CD8-positive, alpha-beta memory T cell (primary cell): ENCODE measurements at places on chromosomes 4 and X.

- DNase-seq: no peak
Observed at GRCh38 chr4:43066415-43066814, 173.9 kb downstream of the GRXCR1 start.

GRCh38 chr4:102959496-102959895, 60.0 kb downstream of the SLC9B1 start:
- DNase-seq: no peak

GRCh38 chr4:16206848-16207247, 19.4 kb downstream of the TAPT1 start:
- DNase-seq: no peak

- DNase-seq: no peak
Observed at GRCh38 chr4:3111461-3111860, 37.0 kb downstream of the HTT start.

GRCh38 chr4:176309046-176309445, 10.7 kb upstream of the SPCS3 start:
- DNase-seq: no peak

- DNase-seq: no peak
Observed at GRCh38 chr4:173879509-173879908, 349.5 kb upstream of the HAND2 start.

DNA sequence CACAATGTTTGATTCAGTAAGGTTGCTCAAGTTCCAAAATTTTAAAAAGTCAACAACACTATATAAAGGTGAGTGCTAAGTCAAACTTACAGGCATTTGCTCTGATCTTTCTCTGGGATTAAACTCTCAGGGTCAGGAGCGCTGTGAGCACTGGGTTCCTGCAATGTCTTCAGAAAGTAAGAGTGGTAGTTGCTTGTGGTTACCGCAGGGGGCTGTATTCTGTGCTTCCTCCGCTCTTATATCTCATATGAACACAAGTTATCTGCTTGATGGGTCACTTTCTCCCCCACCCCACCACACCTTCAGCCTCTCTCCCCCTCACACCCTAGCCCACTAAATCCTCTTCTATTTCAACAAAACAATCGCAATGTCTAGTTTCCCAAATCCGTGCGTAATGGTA, 116.4 kb upstream of the IGSF1 start:
- DNase-seq: no peak

- DNase-seq: no peak
Observed at GRCh38 chr4:26206339-26206738, 114.5 kb upstream of the RBPJ start.

GRCh38 chr4:92809381-92809780, 505.6 kb downstream of the GRID2 start:
- no peak for DNase-seq

GRCh38 chrX:106932960-106933537, 12.8 kb downstream of the CLDN2 start:
- DNase-seq: no peak

GRCh38 chrX:23885803-23886202, 21.9 kb downstream of the APOO start:
- no peak for DNase-seq

DNA sequence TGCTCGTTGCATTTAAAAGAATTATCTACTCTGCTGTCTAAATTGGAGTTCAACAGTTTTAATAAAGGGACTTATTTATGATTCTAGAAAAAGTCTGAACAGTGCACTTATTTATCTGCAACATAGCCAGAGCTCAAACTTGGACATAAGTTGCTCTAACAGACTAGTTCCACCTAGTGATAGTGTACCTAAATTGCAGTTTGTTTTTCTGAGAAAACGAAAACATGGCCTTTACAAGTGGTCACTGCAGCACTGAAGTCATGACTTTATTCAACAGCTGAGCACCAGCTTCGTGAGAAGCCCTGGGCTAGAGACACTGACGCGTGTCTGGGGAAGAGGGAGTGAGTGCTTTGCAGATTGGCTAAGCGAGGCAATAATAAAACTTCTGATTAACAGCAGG, 77.3 kb upstream of the IGSF1 start:
- DNase-seq: no peak

DNA sequence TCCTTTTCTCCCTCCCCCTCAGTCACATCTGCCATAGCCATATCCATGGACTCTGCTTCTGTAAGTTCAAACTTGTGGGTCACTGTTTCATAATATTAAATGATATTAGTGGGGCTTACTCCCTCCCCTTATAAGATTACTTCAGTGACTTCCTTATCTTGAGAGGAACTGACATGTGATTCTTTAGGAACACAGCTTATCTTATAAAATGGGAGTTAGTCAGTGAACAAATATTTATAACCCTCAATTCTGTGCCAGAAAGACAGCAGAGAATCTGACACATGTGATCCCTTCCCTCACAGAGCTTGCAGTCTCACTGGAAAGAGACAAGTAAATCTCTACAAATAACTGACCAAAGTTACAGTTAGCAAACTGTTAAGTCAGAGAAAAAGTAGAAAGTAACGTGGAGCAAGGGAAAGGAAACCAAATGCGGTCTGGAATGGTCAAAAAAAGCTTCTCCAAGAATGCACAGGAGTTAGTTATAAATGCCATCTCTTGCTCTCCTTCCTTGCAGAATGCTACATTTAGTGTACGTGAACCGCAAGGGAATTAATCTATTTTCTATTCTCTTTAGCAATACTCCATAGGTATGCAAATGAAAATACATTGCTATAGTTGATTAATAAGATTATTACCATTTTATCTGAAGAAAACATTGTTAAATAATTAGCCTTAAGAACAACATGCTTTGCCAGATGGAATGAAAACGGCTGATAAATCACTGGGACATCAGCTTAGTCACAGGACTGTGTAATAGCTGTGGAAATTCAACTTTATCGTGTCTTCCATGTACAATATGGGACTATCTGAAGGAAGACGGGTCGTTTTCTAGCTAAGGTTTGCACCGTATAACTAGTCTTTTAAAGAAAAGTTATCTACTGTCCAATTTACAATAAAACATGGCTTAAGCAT, 29.0 kb downstream of the SGMS2 start:
- DNase-seq: no peak

- DNase-seq: no peak
Observed at GRCh38 chrX:12421918-12422317, 283.6 kb downstream of the FRMPD4 start.
